ENCODE measurements at places on chromosomes 7 and 10.

DNA sequence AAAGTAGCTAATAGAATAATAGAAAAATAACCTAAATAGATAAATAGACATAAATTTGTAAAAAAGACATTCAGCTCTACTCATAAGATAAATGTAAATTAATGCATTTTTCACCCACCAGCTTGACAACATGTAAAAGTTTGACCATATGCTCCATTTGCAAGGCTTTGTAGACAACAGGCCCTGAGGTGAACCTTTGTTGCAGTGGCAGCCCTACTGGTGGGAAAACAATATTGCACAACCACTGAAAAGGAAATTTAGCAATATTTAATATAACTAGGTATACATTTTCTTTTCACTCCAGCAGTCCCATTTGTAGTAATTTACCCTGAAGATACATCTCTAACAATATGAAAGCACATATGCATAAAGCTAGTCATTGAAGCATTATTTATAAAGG lies 39.0 kb upstream of the ADRA2A start:
- DNase-seq, result peak; percentile 19

DNA sequence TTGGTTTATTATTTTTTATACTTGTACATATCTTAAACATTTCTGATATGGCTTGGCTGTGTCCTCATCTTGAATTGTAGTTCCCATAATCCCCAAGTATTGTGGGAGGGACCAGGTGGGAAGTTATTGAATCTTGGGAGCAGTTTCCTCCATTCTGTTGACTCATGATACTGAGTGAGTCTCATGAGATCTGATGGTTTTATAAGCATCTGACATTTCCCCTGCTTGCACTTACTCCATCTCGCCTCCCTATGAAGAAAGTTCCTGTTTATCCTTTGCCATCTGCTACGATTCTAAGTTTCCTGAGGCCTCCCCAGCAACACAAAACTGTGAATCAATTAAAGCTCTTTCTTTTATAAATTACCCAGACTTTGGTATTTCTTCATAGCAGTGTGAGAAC lies 207.7 kb downstream of the TPK1 start:
- no peak for DNase-seq

DNA sequence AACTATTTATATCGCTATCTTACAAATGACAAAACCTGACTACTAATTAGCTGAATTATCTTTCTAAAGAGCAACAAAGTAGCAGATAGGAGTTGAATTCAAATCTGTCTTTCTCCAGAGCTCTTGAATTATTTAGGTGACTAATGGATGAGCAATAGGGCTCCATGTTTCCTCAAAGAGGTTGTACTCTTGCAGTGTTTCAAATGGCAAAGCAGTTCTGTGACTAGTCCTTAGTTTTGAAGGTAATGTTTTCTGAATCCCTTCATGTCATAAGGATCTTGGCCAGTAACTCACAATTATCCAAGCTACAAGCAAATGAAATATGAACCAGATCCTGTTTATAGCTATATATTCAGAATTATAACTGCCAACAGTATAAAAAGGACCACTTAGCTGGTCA lies 999.7 kb downstream of the NRG3 start:
- DNase-seq, result no peak

DNA sequence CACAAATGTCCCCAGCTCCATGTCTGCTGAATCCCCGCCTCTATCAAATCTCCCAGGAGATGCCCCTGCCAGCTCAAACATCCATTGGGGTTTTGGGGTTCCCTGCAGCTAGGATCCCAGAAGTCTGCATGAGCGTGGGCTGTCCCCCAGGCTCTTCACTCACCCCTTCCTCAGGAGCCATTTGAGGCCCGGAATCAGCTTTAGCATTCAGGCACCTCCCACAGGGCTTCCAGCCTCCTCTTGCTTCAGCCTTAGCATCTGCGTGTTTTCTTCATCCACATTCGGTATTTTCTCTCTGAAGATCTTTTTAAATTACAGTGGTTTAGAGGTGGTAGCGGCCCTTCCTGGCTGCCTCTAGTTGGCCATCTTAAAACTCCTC lies 1054.4 kb downstream of the CNTNAP2 start:
- DNase-seq, result no peak

DNA sequence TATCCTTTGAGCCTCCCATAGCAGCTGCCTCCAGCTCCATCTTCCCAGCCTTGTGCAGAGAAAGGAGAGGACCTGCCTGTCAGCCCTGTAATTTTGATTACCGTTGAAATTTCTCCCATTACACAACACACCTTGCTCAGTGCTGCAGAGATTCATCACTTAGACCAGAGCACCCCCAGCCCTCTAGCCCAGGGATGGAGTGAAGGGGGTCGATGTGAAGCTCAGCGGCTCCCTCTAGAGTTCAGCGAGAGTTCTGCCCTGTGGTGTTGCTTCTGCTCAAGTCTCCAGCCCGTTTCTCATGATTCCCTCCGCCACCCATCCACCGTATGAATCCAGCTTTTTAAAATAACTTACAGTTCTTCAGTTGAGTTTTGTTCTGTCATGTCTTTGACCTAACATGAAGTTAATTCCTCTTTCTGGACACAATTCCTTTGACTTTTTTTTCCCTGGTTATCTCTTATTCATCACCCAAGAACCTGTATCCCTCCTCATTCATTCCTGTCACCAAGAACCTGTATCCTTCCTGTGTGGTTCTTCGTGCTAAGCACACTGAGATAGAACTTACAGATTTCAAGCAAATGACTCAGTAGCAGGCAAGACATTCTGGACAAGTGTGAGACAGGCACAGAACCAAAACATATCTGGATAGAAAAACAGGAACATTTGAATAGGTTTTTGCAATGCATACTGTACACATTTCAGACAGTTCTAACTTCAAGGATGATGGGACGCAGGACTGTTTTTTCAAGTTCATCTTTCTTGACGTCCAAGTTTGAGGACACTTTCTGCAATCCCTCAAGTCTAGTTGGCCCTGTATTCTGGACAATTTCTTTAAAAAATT lies 35.0 kb upstream of the ZNF32 start:
- peak; percentile 11 for DNase-seq

GRCh38 chr10:57418476-57418875 lies 849.2 kb downstream of the IPMK start:
- DNase-seq, result no peak

DNA sequence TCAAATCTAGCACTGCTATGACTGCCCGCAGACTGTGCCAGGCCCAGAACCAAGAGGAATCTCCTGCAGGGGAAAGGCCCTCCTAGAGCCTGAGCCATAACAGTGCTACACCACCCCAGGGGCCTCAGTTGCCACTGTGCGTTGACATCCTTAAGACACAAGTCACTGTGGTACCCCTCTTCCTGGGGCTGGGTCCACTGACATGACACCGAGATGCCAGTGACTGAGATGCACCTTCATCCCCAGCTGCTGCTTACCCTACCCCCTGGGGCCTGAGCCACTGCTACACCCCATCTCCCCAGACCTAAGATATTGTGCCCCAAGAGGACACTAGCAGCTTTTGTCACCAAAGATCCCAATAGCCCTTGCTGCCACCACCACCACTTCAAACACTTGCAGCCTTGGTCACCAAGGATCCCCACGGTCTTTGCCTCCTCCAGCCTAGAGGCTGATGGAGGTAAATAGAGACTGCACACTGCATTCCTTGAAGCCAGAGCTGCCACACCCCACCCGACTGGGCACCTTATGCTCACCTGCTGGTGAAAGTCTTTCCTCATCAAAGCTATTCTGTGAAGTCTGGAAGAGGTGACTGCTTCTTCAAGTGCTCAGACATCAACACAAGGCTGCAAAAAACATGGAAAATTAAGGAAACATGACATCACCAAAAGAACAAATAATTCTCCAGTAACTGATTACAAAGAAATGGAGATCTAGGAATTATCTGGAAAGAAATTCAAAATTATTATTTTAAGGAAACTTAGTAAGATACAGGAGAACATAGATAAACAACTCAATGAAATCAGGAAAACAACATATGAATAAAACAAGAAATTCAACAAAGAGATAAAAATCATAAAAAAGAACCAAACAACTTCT lies 40.4 kb upstream of the SHH start:
- DNase-seq, result no peak

DNA sequence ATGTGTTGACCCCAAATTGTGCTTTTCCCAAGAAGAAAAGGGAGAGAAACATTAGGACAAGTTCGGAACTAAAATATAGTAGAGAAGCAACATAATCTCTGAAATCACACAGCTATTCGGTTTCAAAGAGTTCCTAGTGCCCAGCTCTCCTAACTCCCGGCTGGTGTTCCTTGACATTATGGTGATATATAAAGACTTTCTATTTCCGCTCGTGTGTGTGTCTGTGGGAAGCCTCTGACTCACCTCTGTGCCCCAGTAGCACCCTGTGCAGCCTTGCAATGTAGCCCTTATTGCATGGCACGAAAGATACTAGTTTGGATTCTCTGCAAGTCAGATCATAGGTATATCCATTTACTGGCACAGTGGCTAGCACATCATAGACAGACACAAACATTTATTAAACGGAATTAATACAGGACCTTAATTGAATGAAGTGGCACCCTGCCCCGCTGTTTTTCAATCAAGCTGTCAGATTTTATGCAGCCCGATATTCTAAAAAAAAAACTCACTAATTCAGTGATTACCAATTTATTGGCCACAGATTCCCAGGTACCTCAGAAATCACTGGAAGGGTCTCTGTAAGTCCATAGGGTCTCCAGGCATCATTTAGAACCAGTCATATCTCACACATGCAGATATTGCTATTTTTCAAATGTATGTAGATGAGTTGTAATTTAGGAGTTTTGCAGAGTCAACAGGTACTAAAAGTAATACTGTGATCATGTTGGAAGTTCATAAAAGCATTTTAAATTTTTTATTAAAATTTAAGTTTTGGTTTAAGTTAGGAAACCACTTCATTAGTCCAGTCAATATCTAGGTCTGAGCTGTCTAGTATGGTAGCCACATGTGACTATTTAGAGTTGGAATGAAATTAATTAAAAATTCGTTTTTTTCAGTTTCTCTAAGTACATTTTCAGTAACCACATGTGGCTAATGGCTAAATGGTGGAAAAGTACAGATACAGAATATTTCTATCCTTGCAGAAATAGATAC lies 43.3 kb downstream of the SFTPD start:
- DNase-seq, result peak; percentile 24

- DNase-seq, result peak; percentile 66
Measured at GRCh38 chr10:3102720-3103427, 35.5 kb downstream of the PFKP start.
